ENCODE measurements at places on chromosomes 5 and 9.

DNA sequence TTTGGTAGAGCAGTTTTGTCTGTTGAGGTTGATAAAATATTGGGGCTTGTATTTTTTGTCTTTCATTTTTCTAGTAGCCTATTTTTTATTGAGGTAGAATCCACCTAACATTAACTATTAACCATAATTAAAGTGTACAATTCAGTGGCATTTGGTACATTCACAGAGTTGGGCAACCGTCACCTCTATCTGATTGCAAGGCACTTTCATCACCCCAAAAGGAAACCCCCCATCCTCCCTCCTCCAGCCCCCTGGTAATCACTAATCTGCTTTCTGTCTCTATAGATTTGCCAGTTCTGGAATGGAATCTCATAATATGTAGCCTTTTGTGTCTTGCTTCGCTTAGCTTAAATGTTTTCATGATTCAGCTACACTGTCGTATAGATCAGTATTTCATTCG, 55.5 kb upstream of the DMRT3 start:
- no peak for DNase-seq

- no peak for DNase-seq
These were observed 294.6 kb downstream of the ANXA1 start for GRCh38 chr9:73446306-73446705.

DNA sequence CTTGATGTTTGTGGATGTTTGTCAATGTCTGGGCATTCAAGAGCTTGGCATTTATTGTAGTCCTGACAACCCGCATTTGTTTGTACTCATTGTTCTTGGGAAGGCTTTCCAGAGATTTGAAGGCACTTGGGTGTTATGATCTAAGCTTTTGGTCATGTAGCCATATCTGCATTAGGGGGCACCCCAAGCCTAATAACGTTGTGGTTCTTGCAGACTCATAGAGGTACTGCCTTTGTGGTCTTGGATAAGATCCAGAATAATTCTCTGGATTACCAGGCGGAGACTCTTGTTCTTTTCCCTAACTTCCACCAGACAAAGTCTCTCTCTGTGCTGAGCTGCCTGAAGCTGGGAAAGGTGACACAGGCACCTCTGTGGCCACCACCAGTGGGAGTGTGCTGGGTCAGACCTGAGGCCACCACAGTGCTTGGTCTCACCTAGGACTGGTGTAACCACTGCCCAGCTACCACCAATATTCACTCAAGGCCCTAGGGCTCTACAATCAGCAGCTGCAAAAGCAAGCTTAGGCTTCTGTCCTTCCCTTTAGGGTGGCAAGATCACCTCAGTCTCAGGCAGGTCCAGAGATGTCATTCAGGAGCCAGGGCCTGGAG, 144.4 kb upstream of the TAS2R1 start:
- no peak for DNase-seq

GRCh38 chr5:112534611-112535255, 115.7 kb upstream of the EPB41L4A start:
- no peak for DNase-seq

- no peak for DNase-seq
These were observed 358.1 kb upstream of the PIK3R1 start for GRCh38 chr5:67857502-67857901.

DNA sequence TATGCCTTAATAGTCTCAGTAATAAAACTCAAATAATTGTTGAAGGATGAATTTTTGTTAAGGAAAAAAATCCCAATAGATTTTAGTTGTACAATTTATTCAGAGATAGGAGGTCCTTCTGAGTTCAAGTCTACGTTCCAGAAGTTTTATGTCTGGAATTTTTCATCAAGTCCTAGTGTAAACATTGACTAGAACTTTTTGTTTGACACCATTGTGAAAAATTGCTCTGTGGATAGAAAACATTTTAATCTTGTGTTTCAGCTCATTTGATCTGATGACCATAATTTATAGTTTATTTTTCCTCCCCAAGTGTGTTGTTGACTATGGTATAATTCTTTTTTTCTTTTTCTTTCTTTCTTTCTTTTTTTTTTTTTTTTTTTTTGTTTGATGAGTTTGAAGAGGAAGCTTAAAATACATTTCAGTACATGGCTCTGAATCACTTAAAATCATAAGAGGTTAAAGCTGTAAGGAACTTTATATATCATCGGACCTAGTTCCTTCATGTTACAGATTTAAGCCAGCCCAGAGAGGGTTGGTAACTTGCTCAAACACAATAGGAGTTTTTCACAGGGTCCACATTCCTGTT, 20.7 kb downstream of the ITGA1 start:
- no peak for DNase-seq

DNA sequence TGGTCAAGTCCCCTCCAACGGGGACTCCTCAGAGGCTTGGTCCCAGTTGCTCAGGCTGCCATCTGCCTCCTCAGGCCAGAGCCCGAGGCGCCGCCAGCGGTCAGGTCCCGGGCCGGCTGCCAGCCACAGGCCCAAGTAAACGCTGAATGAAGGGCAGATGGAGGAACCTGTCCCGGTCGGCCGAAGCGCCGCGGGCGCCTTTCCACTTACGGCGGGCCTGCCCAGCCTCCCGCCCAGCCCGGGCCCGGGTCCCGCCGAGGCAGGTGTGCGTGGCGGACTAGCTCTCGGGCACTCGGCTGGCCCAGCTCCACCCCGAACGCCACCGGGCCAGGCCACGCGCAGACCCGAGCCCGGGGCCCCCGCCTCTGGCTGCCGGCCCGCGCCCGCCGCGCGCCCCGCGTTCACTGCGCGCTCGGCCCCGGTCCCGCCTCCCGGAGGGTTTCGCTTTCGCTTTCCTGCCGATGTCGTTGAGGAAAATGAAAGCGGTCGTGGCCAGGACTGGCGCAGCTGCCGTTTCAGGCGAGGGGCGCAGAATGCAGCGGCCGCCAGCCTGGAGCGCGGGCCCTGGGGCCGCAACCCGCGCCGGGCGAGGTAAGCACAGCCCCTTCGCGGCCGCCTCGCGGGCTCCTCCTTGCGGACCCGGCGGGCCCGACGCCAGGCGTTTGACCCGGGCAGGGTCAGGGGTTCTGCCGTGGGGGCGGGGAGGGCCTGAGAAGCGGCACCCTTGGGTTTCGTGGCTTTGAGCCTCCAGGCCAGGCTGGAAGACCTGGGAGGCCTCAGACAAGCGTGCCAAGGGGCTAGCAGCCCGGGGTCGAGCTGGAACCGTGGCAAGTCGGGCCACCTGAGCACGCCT, 41.2 kb downstream of the SLC22A5 start:
- DNase-seq: peak; percentile 79

All from HuH-7 (cell line).